Progenitor cell of endocrine pancreas (in vitro differentiated cells): ENCODE measurements at places on chromosomes 6 and 20.

- DNase-seq, result no peak
Measured at GRCh38 chr20:34995696-34996095, 40.0 kb downstream of the MYH7B start.

DNA sequence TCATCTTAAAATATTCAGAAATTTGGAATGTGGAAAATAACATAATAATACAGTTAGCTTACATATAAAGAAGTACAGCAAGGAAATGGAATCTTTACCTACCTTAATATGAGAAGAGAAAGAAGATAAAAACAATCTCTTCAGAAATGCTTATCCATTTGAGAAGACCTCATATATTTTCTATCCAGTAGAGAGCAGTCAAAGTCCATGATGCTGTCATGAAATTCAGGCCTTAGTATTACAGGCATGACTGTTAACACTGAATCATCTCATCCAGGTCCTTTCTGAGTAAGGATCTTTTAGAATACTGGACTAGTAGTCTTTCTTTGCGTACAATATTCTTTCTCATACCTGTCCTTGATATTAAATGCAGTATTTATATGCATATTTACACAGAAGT is 713.4 kb downstream of the CD109 start:
- DNase-seq, result no peak

DNA sequence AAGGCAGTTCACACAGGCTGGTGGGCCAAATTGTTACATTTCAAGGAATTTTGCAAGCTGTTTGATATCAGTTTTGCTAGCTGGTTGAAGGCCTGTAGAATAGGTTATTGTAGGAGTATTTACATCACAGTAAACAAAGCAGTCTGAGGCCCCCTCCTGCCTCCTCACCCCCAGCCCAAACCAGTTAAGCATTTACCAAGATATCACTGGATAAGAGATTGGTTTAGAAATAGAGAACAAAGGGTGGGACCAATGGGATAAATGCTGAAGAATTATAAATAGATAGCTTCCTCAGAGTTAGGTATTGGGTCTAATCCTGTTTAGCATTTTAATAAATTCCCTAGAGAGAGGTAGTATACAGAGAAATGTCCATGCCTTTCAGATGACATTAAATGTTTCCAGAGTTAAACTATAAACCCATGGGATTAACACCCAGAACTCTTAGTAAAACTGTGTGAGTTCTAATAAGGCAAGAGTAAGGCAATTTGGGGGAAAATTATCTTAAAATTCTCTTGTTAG is 2.3 kb upstream of the PHACTR2 start:
- no peak for DNase-seq

DNA sequence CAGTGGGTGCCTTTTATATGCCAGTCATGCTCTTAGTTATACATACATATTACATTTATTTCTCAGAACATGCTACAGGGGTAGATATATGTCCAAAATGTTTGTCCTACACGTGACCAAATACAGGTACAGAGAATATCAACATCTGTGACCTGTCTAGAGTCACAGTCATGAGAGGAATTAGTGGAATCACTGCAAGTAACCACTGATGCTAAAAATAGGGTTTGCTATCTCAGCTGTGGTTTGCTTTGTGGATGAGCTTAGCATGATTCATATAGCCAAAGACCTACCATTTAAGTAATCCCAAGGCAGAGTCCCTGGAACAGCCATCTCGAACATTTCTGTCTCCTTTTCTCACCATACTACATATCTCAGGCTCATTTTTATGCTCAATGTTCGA is 32.3 kb downstream of the GSTA3 start:
- DNase-seq, result no peak

DNA sequence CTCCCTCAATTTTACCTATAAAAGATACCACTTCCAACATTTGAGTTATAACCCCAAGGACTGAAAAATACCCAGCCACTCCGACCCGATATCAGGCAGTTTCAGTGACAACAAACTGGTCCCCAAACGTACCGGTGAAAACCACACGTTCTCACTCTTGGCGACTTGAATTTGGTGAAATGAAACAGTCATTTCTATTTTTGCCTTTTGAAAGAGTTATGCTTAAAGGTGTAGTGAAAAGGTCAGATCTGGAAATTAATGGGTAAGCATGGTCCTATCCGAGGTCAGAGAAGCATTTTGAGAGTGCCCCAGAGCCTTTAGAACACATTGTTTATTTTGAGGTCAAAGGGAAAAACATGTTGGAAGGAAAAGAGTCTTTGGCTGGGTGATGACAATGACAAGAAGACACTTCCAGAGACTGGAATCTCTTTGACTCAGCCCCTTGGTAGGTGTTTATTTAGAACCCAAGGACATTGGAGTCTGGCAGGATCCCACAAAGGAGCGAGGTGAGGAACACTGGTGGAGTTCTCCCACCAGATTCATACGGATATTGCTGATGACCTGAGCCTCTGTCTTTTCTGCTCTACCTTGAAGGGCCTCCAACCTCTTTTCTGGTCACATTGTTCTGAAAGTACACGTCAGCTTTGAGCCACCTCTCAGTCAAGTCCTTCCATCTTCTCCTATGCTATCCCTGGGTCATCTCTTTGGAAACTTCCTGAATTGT is 235.0 kb downstream of the GMPR start:
- no peak for DNase-seq

- DNase-seq, result no peak
Measured at GRCh38 chr6:151682922-151683321, 124.6 kb upstream of the ESR1 start.

- DNase-seq, result no peak
Measured at GRCh38 chr6:35302604-35303241, 5.1 kb downstream of the DEF6 start.
